Activated CD4-positive, alpha-beta T cell treated with anti-CD3 and anti-CD28 coated beads for 36 hours (primary cell): ENCODE measurements at places on chromosomes 12 and 14. TPM values are rescaled to one million over a fixed set of nuclear protein-coding genes. Genes with fewer than 3 reads are reported as not detected.

- DNase-seq, result no peak
Measured at GRCh38 chr12:117914686-117915085, 54.1 kb downstream of the KSR2 start.

- peak; percentile 3 for DNase-seq
Measured at GRCh38 chr14:104892531-104893434, 27.7 kb downstream of the CEP170B start.

GRCh38 chr12:95733141-95733825 is 57.3 kb downstream of the NTN4 start:
- DNase-seq, result no peak

The MYF5 gene
- total RNA-seq, result not detected

DNA sequence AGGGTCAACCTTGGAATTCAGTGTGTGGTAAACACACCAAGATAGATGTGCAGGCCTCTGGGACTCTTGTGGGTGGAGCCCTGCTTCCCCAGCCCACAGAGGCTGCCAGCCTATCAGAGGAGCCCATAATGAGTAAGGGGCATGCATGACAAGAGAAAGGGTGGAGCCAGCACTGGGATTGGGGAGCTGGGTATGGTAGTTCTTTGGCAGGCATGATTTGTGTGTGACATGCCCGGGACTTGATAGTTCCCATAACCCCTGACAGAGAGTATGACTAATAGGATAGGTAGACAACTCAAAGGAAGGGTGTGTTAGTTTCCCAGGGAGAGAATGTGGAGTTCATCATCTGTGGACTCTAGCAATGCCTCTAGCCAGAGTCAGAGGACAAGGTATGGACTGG is 143.0 kb downstream of the EMP1 start:
- no peak for DNase-seq

DNA sequence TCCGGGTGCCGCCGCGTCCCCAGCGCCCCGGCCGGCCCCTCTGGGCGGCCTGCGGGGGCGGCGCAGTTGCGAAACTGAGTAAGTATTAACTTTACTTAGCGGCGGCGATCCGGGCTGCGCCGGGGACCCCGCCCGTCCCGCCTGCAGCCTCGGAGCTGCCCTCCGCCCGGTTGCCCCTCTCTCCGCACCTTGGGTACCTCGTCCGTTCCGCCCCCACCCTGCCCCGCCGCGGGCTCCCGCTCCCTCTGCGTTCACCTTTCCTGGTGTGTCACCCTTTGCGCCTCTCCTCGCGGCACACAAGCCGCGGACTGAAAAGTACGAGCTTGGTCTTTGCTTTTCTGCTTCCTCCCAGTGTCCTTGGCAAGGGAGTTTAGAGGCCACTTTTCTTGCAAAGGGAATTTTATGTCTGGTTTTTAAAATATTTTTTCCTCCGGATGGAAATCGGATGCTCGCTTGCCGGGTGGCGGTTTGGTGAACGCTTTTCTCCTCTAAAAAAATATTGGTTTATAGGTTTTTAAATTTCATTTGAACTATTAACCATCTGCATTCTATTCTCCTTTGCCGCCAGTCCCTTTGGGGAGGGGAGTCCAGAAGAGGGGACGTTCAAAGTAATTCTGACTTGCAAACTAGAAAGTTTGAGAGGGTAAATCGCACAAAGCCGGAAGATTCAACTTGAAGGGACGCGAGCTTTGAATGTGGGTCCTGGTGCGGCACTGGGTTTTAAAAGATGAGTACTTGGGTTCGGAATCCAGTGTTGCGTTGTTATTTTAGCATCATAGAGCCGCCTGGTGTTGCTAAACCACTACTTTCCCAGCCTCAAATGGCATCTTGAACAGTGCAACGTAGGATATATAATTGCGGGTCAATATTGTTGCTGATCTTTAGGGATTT is 834 bp downstream of the RASSF8 start:
- peak; percentile 60 for DNase-seq

DNA sequence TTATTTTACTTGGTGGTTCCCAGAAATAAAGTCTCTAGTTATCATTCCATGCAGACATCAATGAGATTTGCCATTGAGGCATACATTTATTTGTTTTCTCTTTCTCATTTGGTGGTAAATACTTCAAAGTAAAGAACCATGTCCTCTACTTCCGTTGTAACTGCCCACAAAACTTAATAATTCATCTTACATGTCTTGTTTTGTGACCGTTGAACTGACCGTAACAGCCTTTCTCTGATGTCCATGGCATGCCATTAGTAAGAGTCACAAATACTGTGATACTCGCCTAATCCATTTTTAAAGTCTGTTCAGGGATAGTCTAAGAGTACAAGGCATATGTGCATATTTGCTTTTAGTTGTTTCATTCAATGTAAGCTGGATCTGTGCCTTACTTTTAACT is 145.3 kb downstream of the ETV6 start:
- no peak for DNase-seq

DNA sequence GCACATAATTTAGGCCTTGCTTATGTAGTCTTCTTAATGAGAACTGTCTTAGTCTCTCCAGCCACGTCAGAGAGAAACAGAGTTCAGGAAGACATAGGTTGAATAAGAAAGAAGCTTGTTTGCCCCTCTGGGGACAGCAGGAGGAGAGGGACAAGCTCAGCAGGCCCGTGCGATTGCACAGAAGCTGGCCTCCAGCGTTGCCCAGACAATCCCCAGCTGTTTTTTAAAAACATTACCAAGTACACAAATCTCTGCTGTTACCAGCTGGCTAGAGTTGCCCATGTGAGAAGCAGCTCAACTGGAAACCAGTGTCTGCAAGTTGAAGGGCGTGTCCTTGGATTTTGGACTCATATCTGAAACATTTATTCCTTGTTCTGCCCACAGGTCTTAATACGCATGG is 232.6 kb downstream of the EFCAB11 start:
- peak; percentile 19 for DNase-seq

GRCh38 chr14:23114669-23115038 is 4.4 kb downstream of the CEBPE start:
- DNase-seq, result no peak

The OR4E1 gene
- total RNA-seq, result 0.07 TPM

DNA sequence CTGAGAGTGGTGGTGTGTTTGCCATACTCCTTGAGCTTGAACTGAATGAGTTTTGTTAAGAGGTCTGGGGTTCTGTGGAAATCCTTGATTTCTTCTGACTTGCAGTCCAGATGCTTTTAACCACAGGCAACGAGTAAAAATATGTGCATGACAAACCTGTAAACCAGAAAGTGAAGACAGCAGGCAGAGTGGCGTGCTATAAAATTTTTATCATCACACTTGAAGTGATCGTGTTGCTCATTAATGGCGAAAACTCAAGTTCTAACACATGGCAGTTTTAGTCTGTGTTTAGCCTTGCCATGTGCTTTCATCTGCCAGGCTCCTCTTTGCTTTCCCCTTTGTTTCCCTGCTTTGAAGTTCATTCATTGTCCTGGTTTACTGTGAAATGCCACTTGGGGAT is 28.0 kb downstream of the TXNRD1 start:
- no peak for DNase-seq

The MYL2 gene
- not detected for total RNA-seq

DNA sequence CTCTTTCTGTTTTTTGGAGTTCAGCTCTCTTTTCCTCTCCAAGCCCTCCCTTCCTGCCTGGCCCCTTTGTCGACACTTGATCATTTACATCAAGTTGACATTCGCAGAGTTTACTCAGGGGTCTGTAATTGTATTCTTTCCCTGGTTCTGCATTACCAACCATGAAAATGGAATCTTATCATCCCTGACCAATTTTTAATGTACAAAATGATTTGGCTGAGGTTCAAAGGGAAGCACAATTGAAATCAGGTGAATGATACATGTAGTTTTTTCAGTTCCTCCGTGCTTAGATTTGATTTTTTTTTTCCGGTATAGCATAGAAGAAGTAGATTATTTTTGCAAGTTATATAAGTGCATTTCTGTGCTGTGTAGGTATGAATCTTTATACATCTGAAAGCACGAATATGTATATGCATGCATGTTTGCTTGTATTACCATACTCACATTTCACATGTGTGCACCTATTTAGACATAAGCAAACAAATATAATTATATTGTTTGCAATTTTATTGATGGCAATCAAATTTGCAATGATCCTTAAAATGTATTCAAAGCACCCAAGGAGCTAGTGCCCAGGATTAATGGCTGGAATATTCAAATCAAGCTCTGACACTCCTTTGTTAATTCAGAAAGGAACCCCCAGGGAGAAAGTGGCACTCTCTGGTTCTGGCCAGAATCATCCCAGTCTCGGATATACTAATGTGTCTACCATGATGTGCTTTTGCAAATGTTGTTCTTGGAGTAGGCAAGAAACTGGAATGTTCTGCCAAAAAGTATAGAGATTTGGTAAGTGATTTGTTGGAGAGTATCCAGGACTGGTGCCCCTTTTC is 189.3 kb downstream of the VRK1 start:
- DNase-seq, result no peak

- no peak for DNase-seq
Measured at GRCh38 chr12:69435644-69436043, 34.5 kb upstream of the FRS2 start.

The GALNT9 gene
- total RNA-seq, result 0.30 TPM

GRCh38 chr12:49680075-49680474 is 27.1 kb downstream of the FMNL3 start:
- no peak for DNase-seq

DNA sequence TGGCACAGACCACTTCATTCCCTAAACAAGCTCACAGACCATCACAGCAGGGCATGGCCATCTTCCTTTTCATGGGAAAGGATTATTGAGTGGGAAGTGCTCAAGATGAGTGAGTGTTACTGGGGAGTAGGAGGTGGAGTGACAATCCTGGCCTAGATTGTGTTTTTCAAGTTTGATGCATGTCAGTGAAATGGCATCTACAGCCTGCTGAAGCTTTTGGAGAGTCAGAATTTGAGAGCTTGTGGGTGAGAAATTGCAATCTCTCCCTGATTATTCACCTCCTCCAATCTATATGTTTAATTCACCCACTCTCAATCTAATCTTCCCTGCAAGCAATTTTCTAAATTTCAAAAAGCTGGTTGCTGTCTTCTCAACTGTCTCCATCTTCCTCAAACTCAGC is 156.1 kb upstream of the G2E3 start:
- DNase-seq, result no peak

- DNase-seq, result no peak
Measured at GRCh38 chr12:130661486-130662255, 54.4 kb downstream of the RIMBP2 start.

GRCh38 chr12:32140877-32141276 is 34.2 kb downstream of the BICD1 start:
- DNase-seq, result no peak

GRCh38 chr12:10372559-10372958 is 17.3 kb downstream of the KLRK1 start:
- no peak for DNase-seq

DNA sequence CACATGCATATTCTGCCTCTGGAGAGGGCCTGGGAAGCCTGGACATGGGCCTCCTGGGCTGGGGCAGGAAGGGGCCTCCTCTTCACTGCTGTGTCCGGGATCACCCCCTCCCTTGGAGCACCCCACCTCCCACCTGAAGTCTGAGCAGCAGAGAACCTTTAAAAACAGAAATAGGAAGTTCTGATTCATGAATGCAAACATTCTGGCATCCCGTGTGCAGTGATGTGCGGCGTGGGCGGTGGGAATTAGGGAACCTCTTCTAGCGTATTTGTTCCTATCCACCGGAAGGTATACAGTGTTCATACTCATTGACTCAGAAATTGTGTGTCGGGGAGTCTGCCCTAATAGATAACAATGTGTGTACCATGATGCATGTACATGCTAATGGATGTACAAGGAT is 46.2 kb downstream of the C14orf132 start:
- no peak for DNase-seq

The GALNT8 gene
- total RNA-seq, result 0.73 TPM

The ZBTB1 gene
- 45.0 TPM for total RNA-seq

DNA sequence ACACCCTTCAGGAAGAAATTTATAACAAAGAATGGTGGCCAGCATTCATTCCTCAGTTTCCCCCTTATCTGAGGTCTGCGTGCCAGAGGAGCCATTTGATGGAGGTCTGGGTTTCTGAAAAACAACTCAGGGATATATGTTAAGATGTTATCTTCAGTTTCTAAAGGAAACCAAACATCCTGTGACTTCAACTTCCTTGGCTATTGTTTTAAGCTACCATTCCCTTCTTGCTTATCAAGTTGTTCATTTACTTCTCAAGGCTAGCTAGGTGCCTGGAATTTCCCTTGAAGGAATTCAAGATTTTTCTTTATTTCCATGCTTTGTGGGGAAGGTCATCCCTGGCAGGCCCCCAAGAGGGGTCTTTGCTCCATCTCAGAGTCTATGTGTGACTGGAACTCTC is 27.1 kb upstream of the OXA1L start:
- no peak for DNase-seq

GRCh38 chr12:1812650-1813302 is 7.6 kb upstream of the LRTM2 start:
- DNase-seq, result no peak

The C12orf50 gene
- 0.11 TPM for total RNA-seq

- no peak for DNase-seq
Measured at GRCh38 chr12:2290091-2290490, 237.3 kb downstream of the CACNA1C start.

- no peak for DNase-seq
Measured at GRCh38 chr12:51844854-51845253, 3.7 kb downstream of the FIGNL2 start.

The MGST1 gene
- not detected for total RNA-seq

The SRRM4 gene
- not detected for total RNA-seq

The LRRC9 gene
- total RNA-seq, result not detected

- DNase-seq, result no peak
Measured at GRCh38 chr12:5204271-5204670, 160.6 kb downstream of the KCNA5 start.

The MANSC4 gene
- total RNA-seq, result not detected

The A2ML1 gene
- total RNA-seq, result not detected

The CNTN1 gene
- not detected for total RNA-seq

- DNase-seq, result no peak
Measured at GRCh38 chr12:76571256-76571655, 11.7 kb upstream of the OSBPL8 start.

DNA sequence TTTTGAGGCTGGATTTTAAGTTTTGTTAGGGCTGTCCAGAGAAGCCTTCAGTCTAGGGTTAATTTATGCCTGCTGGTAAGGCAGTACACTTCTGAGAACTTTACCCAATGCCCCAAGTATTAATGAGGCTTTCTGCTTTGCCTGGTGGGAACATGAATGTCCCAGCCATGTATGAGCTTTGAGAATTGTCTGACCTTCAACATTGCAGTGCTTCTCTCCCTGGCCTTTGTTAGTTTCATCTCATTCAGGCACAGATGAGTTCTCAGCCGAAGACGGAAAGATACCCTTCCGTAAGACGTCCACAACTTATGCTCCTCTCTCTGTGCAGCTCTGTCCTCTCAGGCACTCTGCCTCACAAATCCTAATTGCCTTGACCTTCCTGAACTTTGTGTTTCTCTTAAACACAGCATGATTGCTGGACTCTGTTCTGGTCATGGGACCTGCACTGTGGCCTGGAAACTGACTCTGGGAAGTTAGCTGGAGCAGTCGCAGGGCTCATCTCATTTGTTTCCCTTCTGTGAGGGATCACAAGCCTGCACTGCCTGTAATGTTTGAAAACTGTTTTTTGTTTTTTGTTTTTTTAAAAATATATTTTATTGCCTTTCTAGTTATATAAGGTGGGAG is 15.7 kb downstream of the CHPT1 start:
- DNase-seq, result no peak
